ENCODE measurements at places on chromosomes 7 and 10. TPM values are rescaled to one million over a fixed set of nuclear protein-coding genes. Genes with fewer than 3 reads are reported as not detected.

Gene HDAC9
- total RNA-seq, result 4.7 TPM

Gene C7orf33
- total RNA-seq, result not detected

Gene POLD2
- total RNA-seq, result 130 TPM

Gene PKD2L1
- total RNA-seq, result not detected

Gene PAPOLB
- 0.04 TPM for total RNA-seq

Gene PRPS1L1
- total RNA-seq, result not detected

Gene PRKG1
- 1.3 TPM for total RNA-seq

Gene COX19
- 5.9 TPM for total RNA-seq

Gene PLEKHA1
- total RNA-seq, result 36.2 TPM

Gene SUN3
- total RNA-seq, result not detected

Gene PRSS37
- not detected for total RNA-seq

Gene CYP3A5
- total RNA-seq, result not detected

Gene PAX4
- not detected for total RNA-seq

Gene SFMBT2
- 0.20 TPM for total RNA-seq

Gene GNAI1
- 10.0 TPM for total RNA-seq

Gene LRRD1
- total RNA-seq, result not detected

Gene PHTF2
- 13.8 TPM for total RNA-seq

Gene LIPK
- not detected for total RNA-seq

Gene MET
- 80.8 TPM for total RNA-seq

Gene PHYHIPL
- total RNA-seq, result not detected

Gene GSTO2
- 0.25 TPM for total RNA-seq

Gene IRF5
- 0.18 TPM for total RNA-seq

Gene IFIT3
- 4.8 TPM for total RNA-seq

Gene MYPN
- 0.14 TPM for total RNA-seq

Gene ARID5B
- total RNA-seq, result 17.0 TPM

Gene FFAR4
- total RNA-seq, result not detected

Gene NAT16
- not detected for total RNA-seq

Gene LIPM
- total RNA-seq, result not detected

Gene NPFFR1
- total RNA-seq, result not detected

Gene SLC39A12
- total RNA-seq, result not detected

Gene NODAL
- total RNA-seq, result not detected

Gene EGFR
- total RNA-seq, result 3.6 TPM

Gene ADAMTS14
- total RNA-seq, result under 0.01 TPM

Gene IDI2
- not detected for total RNA-seq

Gene PHKG1
- total RNA-seq, result 0.59 TPM

Gene COL26A1
- total RNA-seq, result not detected

Gene MBL2
- total RNA-seq, result not detected

Gene MAGI2
- 2.7 TPM for total RNA-seq

Gene OR2A12
- not detected for total RNA-seq

Gene BAIAP2L1
- total RNA-seq, result 0.04 TPM

Gene PLXDC2
- total RNA-seq, result 2.9 TPM

Gene XRCC2
- total RNA-seq, result 6.7 TPM

Gene FAS
- total RNA-seq, result 30.2 TPM

Gene PNLIPRP2
- not detected for total RNA-seq

Gene UTF1
- not detected for total RNA-seq

Gene SH2D4B
- total RNA-seq, result under 0.01 TPM

Gene STEAP4
- total RNA-seq, result not detected

Gene AIFM2
- 5.9 TPM for total RNA-seq

Gene CALCR
- not detected for total RNA-seq

Gene TACC2
- 6.1 TPM for total RNA-seq

Gene CLRN3
- total RNA-seq, result 0.11 TPM

All from pulmonary artery endothelial cell (primary cell).